ENCODE measurements at places on chromosomes 2 and 18. TPM values are rescaled to one million over a fixed set of nuclear protein-coding genes. Genes with fewer than 3 reads are reported as not detected.

Gene ZBTB7C
- not detected for polyA plus RNA-seq

Gene EVX2
- not detected for polyA plus RNA-seq

DNA sequence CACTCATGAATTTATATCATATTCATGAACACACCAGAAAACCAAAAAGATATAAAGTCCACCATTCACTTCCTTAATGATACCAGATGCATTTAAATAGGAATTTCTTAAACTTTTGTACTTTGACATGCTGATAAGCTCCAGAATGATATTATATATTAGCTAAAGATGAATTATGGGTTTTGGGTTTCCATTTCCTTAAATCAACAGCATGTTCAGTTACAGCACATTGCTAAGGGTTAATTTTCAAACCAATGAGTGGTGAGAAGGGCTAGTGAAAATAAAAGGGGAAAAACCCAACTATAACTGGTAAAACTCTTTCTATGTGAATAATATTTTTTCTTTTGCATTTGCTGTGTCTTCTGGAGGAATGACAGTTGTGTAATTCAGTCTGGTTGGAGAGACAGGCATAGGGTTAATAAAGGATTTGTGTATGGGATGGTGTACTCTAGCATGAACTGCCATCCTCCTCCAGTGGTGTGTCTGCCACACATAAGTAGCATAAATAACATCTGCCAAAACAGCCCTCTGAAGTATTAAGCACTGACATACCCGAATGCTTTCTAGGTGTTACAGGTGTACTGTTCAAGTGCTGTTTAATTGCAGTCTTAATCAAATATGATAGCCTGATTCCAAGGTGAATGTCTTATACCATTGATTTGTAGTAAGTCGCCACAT is 19.3 kb upstream of the CPS1 start:
- no peaks in the 10 kb centered on the region for H3K27me3 ChIP-seq
- H3K27ac ChIP-seq: no peak overlapping the region
- H3K4me3 ChIP-seq: no peak overlapping the region
- DNase-seq: no peak
- no peaks in the 10 kb centered on the region for H3K36me3 ChIP-seq
- no peaks in the 10 kb centered on the region for H3K4me1 ChIP-seq

DNA sequence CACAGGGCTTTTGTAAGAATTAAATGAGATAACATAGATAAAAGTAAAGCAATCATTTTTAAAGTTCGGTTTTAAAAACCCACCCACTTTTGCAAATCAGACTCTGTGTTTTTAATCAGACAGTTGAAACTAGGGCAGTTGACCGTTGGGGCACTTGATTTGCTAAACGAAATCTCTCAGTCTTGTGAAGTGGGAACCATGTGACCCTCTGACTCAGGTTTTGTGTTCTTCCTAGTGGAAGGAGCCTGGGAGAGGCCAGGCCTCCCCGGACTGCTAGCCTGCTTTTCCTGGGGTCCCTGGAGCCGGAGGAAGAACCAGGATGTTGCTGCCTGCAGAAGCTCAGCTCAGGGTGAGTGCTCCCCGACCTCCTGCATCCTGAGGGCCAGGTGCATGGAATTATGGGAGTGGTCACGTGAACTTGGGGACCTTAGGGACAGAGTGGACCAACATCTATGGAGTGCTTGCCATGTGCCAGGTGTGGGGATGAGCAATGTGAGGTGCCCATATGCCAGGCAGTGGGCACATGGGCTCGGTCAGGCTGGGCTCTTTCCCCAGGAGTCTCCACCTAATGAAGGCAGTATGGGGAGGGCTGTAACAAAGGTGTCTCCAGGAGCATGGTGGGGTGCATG is 3.9 kb downstream of the C2orf72 start:
- no peak overlapping the region for H3K4me3 ChIP-seq
- peaks cover 5% of the 10 kb centered on the region for H3K4me1 ChIP-seq
- no peak for DNase-seq
- H3K36me3 ChIP-seq: no peaks in the 10 kb centered on the region
- peaks cover 65% of the 10 kb centered on the region for H3K27me3 ChIP-seq

DNA sequence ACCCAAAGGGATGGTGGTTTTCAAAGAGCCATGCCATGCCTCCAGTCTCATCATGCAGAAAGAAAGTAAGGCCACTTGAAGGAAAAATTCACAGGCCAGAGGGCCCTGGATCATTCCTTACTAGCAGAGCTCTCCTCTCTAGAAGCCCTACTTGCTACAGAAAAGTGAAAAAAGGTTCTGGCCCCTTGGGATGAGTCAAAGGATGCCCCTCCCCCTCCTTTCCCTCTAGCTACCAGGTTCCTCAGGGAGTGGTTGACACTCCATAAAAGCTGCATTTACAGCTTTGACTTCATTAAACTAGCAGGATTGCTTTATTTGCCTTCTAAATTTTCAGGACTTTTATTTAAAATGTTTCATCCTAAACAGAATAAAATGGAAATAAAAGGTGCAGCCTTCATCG is 21.2 kb downstream of the OSR1 start:
- no peak overlapping the region for H3K4me3 ChIP-seq
- DNase-seq: no peak
- H3K27me3 ChIP-seq: no peaks in the 10 kb centered on the region

GRCh38 chr2:128413014-128413717 is 94.5 kb upstream of the HS6ST1 start:
- no peaks in the 10 kb centered on the region for H3K27me3 ChIP-seq
- no peak overlapping the region for H3K27ac ChIP-seq
- H3K4me3 ChIP-seq: no peak overlapping the region
- H3K4me1 ChIP-seq: no peaks in the 10 kb centered on the region
- DNase-seq: no peak

All from naive B cell (primary cell).